ENCODE measurements at places on chromosomes 11 and 22.

- DNase-seq = no peak
Observed at GRCh38 chr11:61575886-61576861, 4.7 kb downstream of the SYT7 start.

DNA sequence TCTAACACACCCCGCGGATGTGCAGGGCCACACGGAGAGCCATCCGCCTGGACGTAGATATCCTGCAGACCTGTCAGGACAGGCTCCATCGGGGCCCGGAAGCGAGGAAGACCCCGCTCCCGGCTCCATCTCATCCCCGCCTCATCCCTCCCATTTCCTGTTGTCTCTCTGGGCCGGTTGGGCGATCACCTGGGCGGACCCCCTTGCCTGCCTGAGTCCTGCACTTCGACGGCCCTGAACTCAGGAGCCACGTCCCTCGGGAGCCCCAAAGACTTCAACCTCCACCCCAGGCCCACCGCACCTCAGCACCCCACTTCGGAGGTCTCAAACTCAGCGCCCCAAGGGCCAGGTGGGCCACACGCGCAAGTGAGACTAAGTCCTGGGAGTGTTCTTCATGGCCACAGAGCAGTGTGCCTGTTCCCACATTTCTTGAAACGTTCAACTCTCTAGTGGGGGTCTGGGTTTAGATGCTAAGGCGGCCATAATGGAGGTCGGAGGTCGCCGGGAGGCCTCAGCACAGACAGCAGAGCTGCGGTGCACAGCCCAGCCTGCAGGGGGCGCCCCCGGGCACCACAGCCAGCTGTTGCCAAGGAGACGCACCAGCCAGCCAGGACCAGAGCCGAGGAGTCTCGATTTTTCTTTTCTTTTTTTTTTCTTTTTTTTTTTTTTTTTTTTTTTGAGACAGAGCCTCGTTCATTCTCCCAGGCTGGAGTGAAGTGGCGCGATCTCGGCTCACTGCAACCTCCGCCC lies 26.0 kb upstream of the FADD start:
- peak; percentile 44 for DNase-seq

DNA sequence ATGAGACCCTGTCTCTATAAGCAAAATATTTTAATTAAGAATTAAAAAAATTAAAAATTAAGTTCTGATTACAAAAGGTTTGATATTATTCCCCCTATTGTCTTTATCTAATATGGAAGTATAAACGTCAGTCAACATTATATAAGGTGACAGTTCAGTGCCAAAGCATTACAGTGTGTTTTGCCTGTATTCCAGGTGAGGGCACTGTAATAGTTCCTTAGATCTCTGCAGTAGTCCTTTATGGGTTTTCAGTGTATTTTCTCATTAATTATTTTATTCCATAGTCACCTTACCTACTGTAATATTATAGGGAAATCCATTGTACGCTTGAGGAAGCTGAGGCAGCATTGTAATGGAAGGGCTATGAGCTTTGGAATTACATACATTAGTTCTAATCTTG lies 33.0 kb downstream of the FAR1 start:
- no peak for DNase-seq

GRCh38 chr11:72579816-72580641 lies 94.2 kb downstream of the PDE2A start:
- no peak for DNase-seq

DNA sequence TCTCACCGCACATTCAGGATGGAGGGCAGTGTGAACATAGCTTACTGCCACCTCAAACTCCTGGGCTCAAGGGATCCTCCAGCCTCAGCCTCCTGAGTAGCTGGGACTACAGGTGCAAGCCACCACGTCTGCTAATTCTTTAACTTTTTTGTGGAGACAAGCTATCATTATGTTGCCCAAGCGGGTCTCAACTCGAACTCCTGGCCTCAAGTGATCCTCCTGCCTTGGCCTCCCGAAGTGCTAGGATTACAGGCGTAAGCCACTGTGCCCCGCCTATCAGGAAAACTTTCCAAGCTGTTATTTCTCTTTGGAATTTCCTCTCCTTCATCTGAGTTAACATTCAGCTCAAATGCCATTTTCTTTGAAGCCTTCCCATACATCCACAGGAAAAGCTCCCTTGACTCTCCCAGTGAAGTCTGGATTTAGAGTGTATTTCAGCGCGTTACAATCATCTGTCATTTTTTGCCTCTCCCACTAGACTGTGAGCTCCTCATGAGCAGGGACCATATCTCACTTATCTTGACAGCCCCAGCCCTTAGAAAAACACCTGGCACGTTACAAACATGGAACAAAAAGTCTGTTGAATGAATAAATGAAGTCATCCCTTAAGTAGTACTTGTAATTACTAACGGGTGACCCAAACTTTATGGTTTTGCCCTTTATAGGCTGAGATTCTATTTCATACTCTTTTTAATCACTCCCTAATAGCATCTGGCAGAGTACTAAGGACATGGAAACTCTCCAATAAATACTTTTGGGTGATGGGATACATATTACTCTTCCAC lies 2.2 kb downstream of the MRTFA start:
- no peak for DNase-seq

GRCh38 chr11:15696069-15696468 lies 581.3 kb downstream of the INSC start:
- DNase-seq = no peak

GRCh38 chr11:72202571-72202970 lies 10.6 kb downstream of the FOLR1 start:
- no peak for DNase-seq

DNA sequence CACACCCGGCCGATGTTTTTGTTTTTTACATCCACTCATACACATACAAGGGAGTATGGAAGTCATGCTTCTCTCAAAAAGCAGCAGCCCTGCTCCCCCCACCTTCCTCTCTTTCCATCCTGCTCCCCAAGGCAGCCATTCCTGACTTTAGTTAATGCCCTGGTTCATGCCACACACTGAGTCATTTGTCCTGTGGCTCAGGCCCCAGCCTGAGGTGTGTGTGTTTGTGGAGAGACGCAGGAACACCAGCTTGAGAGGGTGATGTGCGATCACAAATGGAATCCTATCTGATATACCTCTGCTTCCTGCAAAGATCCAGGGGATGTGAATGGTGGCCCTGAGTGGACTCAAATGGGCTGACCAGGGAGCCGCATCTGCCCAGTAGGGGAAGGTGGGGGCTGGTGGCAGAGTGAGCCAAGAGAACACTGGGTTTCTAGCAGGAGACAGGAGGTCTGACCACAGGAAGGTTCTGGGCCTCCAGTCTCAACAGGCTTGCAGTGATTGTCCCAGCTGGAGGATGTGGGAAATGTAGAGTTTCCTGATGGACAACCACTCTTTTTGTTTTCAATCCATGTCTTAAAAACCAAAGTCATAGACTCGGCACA lies 86.7 kb downstream of the OSBP2 start:
- DNase-seq = no peak

DNA sequence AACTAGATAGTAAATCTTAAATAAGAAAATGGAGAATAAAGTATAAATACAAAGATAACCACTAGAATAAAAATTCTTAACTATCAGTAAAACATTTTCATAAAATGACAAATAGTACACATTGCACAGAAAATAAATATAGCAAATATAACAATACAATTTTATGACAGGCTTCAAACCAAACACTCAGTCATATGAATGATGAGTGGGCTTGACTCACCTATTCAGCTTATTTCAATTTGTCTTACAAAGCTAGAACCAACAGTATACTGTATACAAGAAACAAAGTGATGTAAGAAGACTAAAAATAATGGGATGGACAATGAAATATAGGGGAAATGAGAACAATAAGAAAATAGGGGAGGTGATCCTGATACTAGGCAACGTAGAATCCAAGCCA lies 141.2 kb downstream of the CWF19L2 start:
- DNase-seq = no peak

GRCh38 chr11:50088231-50088630 lies 55.6 kb downstream of the OR4C45 start:
- no peak for DNase-seq

GRCh38 chr11:113991718-113992458 lies 17.0 kb downstream of the HTR3A start:
- DNase-seq = no peak

- no peak for DNase-seq
Observed at GRCh38 chr11:4658629-4659445, 15.1 kb downstream of the OR51E1 start.

GRCh38 chr11:88016392-88017170 lies 158.7 kb downstream of the RAB38 start:
- peak; percentile 27 for DNase-seq

- no peak for DNase-seq
Observed at GRCh38 chr11:68905421-68906360, 2.0 kb downstream of the IGHMBP2 start.

- DNase-seq = no peak
Observed at GRCh38 chr11:75996523-75997442, 181.8 kb downstream of the UVRAG start.

DNA sequence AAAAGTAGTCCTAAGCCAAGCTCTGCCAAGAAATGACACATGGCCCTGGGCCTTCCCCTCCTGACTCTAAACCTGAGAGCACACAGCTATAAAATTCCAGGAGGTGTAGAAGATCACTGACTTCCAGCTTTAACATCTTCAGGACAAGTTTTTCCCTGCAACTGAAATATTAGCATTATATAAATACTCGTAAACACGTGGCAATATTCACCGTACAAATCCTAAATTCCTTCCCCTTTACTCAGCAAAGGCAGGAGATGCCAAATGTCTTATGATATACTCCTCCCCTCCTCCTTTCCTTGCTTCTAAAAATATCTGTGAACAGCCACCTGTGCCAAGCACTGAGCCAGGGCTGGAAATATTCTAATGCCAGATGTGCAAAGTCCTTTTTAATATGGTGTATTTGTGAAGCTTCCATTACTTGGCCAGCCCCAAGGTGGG lies 194.0 kb downstream of the LARGE1 start:
- no peak for DNase-seq

- DNase-seq = no peak
Observed at GRCh38 chr11:110337570-110338193, 41.3 kb upstream of the RDX start.

GRCh38 chr11:44529895-44530412 lies 35.5 kb upstream of the CD82 start:
- no peak for DNase-seq

DNA sequence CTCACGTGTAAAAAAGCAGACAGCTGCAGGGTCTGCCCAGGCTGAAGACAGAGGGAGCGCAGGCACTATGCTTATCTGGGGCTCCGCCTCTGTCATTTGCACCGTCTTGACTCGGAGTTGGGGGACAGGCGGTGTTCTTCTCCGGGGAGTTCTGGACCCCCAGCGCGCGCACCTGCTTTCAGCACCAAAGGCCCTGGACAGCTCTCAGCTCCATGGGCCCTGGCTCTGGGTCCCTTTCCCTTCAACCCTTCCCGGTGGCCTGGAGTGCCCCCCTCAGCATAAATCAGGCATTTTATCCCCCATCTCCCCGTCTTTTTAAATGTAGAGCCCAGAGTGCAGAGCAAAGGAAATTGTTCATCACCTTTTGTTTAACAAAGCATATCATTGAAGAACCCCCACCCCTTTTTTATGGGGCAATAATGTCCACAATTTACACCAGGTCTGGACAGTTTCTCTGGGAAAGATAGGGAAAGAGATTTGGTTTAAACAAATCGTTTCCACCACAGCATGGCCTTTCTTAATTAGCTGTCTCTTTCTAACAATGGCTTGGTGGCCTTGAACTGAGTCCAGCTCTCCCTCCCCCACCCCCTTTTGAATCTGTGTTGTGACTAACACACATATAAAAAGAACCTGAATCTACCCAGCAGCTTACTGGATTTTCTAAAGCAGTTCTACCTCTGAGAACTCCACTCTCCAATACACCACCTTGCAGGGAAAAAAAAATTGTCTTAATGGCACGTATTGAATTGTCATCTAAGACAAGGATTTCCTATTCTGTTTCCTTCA lies 1.7 kb downstream of the SEZ6L start:
- no peak for DNase-seq

- no peak for DNase-seq
Observed at GRCh38 chr11:2865922-2866577, 19.5 kb downstream of the CDKN1C start.

- peak; percentile 75 for DNase-seq
Observed at GRCh38 chr11:117985953-117986887, at the start of gene IL10RA. Gene IL10RA (plus strand): TSS chr11:117986394. CDS start chr11:117986468, 74 bp downstream.

DNA sequence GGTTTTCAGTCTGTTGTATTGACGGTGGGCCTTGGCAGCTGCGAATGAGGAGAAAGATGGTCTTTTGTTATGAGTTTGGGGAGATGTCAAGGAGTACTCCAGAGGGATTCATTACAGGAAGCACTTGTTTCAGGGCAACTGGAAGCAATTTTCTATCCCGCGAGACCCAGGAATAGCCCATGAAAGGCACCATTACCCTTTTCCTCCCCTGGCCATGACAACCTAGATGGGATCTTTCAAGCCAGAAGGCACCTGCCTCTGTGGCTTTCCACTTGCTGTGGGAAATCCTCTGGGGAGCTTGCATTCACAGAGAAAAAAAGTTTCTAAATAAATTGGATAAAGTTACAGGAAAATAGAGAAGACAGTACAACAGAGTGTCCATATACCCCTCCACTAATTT lies 2.7 kb downstream of the ZNF215 start:
- DNase-seq = no peak

DNA sequence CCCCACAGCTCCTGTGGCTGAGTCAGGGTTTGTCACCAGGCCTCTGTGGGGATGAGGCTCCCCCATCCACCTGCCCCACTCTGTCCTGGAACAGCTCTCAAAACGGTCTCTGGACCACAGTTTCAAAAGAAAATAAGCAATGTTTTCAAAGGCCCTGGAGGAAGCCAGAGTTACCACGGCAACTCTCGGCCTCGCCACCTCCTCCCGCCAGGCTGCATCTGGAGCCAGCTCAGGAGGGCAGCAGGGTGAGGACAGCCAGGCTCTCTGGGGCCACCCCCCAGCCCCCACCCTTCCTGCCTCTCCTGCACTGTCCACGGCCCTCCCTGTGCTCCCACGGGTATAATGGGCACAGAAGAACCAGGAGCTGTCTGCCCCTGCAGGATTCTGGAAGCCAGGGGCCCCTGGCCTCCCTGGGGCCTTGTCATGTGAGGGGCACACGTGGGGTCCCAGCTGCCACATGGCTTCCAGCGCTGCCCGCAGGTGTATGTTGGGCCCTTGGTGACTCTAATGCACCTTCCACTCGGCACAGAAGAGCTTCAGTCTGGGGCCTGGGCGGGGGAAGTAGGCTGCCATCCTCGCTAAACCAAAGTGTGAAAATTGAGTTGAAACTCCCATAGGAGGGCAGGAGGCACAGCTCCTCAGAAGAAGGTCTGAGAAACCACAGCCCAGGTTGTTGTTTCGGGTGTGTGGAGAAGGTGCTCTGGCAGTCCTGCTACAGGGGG lies 10.3 kb downstream of the CD81 start:
- DNase-seq = no peak

GRCh38 chr11:103010891-103011290 lies 55.4 kb upstream of the MMP13 start:
- DNase-seq = no peak

DNA sequence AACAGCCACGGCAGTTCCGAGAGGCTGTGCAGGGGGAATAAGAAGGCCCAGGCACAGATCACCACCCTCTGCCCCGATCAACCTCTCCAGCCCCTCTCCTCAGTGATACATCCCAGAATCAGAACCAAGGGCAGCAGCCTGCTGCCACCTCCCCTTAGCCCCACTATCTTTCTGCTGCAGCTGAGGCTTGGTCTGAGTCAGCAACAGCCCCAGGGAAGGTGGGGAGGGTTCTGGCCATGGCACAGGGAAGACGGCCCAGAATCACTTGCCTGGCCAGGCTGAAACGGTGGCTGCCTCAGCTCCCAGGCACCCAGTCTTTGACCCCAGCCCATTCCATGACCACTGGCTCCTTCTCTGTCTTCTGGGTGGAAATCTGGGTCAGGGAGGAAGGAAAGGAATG lies 2.3 kb downstream of the CHID1 start:
- no peak for DNase-seq

GRCh38 chr11:8654503-8654902 lies 28.0 kb downstream of the TRIM66 start:
- DNase-seq = no peak

- DNase-seq = no peak
Observed at GRCh38 chr11:110527146-110527545, 97.4 kb downstream of the FDX1 start.

Measured in T-helper 9 cell (primary cell).